H1 (cell line): ENCODE measurements at places on chromosomes 6 and 20. TPM values are rescaled to one million over a fixed set of nuclear protein-coding genes. Genes with fewer than 3 reads are reported as not detected.

TINAG gene
- total RNA-seq = not detected in 2 replicates

DNA sequence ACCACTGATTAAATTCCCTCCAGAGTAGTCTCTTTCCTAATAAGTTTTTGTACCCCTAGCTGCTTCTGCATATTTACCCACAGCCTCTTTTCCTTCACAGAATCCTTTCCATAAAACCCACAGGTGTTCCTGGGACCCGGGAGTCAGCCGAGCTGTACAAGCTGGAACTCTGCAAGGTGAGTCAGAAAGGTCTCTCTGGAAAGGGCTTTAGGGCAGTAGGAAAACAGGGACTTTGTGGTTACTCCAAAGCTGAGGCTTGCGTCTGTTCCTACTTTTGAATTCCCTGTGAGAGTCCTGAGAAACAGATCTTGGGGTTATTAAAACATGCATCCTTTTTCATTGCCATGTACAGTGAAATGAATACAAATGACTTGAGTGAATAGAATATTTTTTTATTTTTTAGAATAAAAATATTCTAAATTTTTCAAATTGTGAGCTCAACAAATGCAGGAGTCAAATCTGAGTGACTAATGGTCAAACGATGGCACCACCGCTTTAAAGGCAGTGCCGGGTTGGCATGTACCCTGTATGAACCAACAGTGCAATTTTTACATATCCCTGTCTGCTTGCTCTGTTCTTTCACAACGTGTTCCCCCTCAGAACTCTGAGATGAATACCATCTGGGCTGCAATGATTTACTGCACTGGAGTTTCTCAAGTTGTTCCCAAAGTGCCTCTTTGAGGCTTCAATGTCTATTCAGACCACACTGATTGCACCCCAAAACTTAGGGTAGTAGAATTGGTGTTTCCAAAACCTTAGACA lies 78.4 kb downstream of the GFRAL start:
- no peaks in the 10 kb centered on the region for H3K4me1 ChIP-seq
- no peak for DNase-seq
- no peak overlapping the region for H3K27ac ChIP-seq
- no peak overlapping the region for H3K4me3 ChIP-seq

DNA sequence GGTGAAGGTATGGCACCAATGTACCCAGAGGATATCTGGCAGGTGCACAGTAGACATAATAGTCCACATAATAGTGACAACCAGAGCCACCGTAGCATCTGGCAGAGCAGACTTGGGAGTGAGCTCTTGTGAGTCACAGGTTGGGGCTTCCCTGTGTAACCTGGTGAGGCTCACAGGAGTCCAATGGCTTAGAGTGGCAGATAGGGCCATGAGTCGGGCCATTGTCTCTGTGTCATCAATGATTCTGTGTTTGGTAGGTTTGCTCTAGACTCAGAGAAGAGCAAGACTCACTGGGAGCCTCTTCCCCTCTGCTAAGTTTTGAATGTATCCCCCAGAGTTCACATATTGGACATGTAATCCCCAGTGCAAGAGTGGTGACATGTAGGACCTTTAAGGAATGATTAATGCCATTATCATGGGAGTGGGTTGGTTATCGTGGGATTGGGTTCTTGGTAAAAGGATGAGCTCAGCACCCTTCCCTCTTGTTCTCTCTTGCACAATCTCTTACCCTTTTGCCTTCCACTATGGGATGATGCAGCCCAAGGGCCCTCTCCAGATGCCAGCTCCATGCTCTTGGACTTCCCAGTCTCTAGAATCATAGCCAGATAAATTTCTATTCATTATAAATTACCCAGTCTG lies 22.6 kb upstream of the SIRPA start:
- no peaks in the 10 kb centered on the region for H3K27me3 ChIP-seq
- H3K4me1 ChIP-seq = no peaks in the 10 kb centered on the region
- H3K4me3 ChIP-seq = no peak overlapping the region
- H3K27ac ChIP-seq = no peak overlapping the region
- no peaks in the 10 kb centered on the region for H3K36me3 ChIP-seq
- no peak for DNase-seq

- no peaks in the 10 kb centered on the region for H3K27me3 ChIP-seq
- H3K4me1 ChIP-seq = no peaks in the 10 kb centered on the region
- no peak overlapping the region for H3K4me3 ChIP-seq
- no peak overlapping the region for H3K27ac ChIP-seq
- H3K36me3 ChIP-seq = peaks cover 65% of the 10 kb centered on the region
- DNase-seq = no peak
These were observed 48.8 kb upstream of the KIF25 start for GRCh38 chr6:167948716-167949115.

GRCh38 chr20:12928358-12928754 lies 80.4 kb upstream of the SPTLC3 start:
- H3K36me3 ChIP-seq = no peaks in the 10 kb centered on the region
- H3K27ac ChIP-seq = no peak overlapping the region
- no peak for DNase-seq
- peaks cover 8% of the 10 kb centered on the region; the same call in 1 of the 2 replicates for H3K4me1 ChIP-seq
- H3K27me3 ChIP-seq = no peaks in the 10 kb centered on the region; the same call in 1 of the 2 replicates

DNA sequence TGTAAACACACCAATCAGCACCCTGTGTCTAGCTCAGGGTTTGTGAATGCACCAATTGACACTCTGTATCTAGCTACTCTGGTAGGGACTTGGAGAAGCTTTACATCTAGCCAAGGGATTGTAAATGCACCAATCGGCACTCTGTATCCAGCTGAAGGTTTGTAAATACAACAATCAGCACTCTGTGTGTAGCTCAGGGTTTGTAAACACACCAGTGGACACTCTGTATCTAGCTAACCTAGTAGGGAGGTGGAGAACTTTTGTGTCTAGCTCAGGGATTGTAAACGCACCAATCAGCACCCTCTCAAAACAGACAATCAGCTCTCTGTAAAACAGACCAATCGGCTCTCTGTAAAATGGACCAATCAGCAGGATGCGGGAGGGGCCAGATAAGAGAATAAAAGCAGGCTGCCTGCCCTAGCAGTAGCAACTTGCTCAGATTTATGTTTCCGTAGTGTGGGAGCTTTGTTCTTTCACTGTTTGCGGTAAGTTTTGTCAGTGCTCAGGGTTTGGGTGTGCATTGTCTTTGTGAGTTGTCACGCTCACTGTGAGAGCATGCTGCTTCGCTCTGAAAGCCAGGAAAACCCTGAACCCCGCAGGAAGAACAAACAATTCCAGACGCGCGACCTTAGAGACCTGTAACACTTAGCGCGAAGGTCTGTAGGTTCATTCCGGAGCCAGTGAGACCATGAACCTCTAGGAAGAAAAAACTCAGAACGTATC lies 37.0 kb downstream of the RIOK1 start:
- H3K27me3 ChIP-seq = no peaks in the 10 kb centered on the region
- DNase-seq = peak; percentile 28
- H3K27ac ChIP-seq = no peak overlapping the region
- peaks cover 5% of the 10 kb centered on the region; the same call in 1 of the 2 replicates for H3K4me1 ChIP-seq
- H3K4me3 ChIP-seq = no peak overlapping the region
- H3K36me3 ChIP-seq = no peaks in the 10 kb centered on the region

NPBWR2 gene
- not detected in 2 replicates for total RNA-seq

B3GAT2 gene
- 1.8 and 1.9 TPM in 2 replicates for total RNA-seq

DNA sequence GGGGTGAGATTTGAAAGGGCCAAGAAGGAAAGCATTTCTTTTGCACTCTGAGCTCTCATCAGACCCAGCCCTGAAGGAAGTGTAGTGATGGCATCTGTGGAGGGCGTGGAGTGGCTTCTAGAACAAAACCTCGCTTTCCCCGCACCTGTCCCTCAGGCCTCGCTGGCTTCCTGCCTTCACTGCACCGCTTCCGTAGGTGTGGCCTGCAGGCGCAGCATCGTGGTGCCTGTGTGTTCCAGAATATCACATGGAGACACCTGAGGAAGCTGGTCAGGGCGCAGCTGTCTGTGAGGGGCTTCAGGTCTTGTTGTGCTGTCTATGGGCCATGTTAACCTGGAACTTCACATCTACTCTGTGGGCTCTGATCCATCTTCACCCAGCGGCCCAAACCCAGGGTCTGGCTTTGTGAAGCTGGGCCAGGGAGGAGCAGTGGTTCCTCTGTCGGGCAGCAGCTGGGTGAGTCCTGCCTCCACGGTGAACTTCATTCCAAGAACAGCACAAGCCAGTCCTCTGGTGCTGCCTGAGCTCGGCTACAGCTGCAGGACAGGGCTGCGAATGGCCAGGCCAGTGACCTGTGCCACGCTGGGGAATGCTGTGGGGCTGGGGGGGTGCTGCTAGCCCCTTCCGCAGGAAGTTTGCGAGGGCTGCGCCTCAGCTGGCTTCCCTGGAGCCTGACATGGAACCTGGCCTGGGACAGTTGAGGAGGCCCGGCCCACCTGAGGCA lies 40.9 kb downstream of the DSTN start:
- H3K36me3 ChIP-seq = peaks cover 13% of the 10 kb centered on the region
- peaks cover 8% of the 10 kb centered on the region; the same call in 1 of the 2 replicates for H3K4me1 ChIP-seq
- H3K27ac ChIP-seq = peak overlapping the region; percentile 47; the same call in 1 of the 2 replicates
- H3K27me3 ChIP-seq = no peaks in the 10 kb centered on the region
- DNase-seq = no peak
- H3K4me3 ChIP-seq = no peak overlapping the region

GRCh38 chr20:31476643-31477215 lies 1.6 kb downstream of the REM1 start:
- DNase-seq = no peak
- H3K36me3 ChIP-seq = no peaks in the 10 kb centered on the region
- H3K4me1 ChIP-seq = no peaks in the 10 kb centered on the region
- H3K4me3 ChIP-seq = no peak overlapping the region
- no peak overlapping the region for H3K27ac ChIP-seq

- H3K27ac ChIP-seq = no peak overlapping the region
- H3K36me3 ChIP-seq = no peaks in the 10 kb centered on the region
- peaks cover 9% of the 10 kb centered on the region; the same call in 1 of the 2 replicates for H3K4me1 ChIP-seq
- no peaks in the 10 kb centered on the region for H3K27me3 ChIP-seq
- H3K4me3 ChIP-seq = no peak overlapping the region
- no peak for DNase-seq
These were observed 73.2 kb downstream of the CEBPB start for GRCh38 chr20:50263831-50264230.

GRCh38 chr6:56852260-56853010 lies 102.5 kb upstream of the BEND6 start:
- no peaks in the 10 kb centered on the region for H3K36me3 ChIP-seq
- peaks cover 14% of the 10 kb centered on the region for H3K4me1 ChIP-seq
- no peak overlapping the region for H3K27ac ChIP-seq

DNA sequence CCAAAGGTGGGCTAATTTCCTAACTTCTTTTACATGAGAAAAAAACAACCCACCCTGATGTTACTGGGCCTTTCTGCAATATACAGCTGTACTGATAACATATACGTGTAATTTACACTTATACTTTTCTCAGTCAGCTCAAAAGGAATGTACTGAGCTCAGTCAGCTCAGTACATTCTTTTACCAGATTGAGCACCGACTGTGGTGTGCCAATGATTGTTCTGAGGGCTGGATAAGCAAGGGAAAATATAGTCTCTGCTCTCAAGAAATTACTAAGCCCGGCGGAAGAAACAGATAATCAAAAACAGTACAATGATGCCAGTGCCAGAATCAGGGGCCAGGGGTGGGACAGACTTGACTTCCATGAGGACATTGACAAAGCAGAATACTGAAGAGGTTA lies 10.0 kb upstream of the BLOC1S5 start:
- no peak overlapping the region for H3K27ac ChIP-seq
- H3K36me3 ChIP-seq = no peaks in the 10 kb centered on the region
- no peaks in the 10 kb centered on the region for H3K27me3 ChIP-seq

PRSS35 gene
- total RNA-seq = 2.3 and 2.9 TPM in 2 replicates

DNA sequence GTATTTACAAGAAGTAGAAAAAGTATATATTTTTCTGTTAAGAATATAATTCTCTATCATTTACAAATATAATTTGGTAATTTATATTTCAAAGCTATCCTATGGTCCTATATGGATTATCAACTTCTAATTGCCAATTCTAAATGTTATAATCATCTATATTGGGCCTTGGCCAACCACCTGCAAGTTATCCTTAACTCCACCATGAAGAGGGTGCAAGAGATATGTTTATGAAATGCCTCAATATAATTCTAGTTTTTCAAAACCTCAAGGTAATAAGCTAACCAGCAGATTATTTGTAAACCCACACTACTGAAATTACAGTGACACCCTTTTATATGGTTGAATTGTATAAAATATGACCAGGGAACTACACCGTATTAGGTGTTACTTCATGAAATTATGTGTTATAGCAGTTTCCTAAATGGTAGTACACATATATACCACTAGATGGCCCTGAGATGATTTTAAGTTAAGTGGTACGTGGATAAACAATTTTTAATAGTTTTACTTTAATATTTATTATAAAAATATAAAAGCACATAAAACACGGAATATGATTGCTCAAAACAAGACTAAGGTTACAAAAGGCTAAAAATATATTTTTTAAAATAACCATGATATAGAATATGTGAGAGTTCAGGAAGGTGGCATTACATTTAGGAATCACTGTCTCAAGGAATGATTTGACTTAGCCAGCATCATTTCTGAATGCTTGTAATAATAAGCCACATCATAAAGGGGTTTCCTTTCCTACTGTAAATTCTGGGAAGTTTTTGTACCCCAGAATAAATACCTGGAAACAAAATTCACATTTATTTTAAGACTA lies 9.8 kb upstream of the PNISR start:
- H3K4me1 ChIP-seq = no peaks in the 10 kb centered on the region
- no peaks in the 10 kb centered on the region for H3K27me3 ChIP-seq
- no peak overlapping the region for H3K27ac ChIP-seq

DNA sequence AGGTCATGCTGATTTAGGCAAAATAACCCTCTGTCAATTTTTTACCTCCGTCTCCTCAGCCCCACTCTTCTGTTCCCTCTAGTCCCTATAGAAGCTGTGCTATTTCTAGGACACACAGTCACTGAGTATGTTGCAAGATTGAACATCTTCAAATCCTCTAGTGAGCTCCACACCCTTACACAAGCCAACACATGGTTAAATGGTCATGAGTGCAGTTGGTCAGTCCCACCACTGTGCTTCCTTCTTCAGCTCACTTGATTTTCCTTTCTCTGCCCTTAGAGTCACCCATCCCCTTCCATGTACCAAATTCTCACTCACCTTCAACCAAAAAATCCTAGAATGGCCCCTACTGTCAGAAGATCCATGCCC lies 48.2 kb upstream of the F13A1 start:
- no peaks in the 10 kb centered on the region for H3K27me3 ChIP-seq
- no peak overlapping the region for H3K27ac ChIP-seq
- no peaks in the 10 kb centered on the region for H3K36me3 ChIP-seq
- no peaks in the 10 kb centered on the region for H3K4me1 ChIP-seq
- no peak for DNase-seq
- H3K4me3 ChIP-seq = no peak overlapping the region

RIN2 gene
- 0.90 and 1.3 TPM in 2 replicates for total RNA-seq

- no peak for DNase-seq
- H3K36me3 ChIP-seq = no peaks in the 10 kb centered on the region
- no peaks in the 10 kb centered on the region for H3K4me1 ChIP-seq
These were observed 30.7 kb upstream of the NANP start for GRCh38 chr20:25654487-25654886.
